ENCODE measurements at places on chromosomes 5 and 9.
A peak's percentile ranks its signal among the peaks of the same experiment; 100 is the strongest.

- DNase-seq: no peak
Observed at GRCh38 chr9:38154501-38155421, 85.7 kb upstream of the SHB start.

GRCh38 chr5:134090522-134090921 lies 24.0 kb upstream of the TCF7 start:
- peak; percentile 33 for DNase-seq

GRCh38 chr9:91193658-91194391 lies 167.9 kb downstream of the AUH start:
- peak; percentile 94 for DNase-seq

- DNase-seq: no peak
Observed at GRCh38 chr9:12853051-12853450, 78.2 kb downstream of the LURAP1L start.

GRCh38 chr9:106112935-106113334 lies 418.6 kb downstream of the TMEM38B start:
- DNase-seq: no peak

GRCh38 chr5:40784916-40785315 lies 13.3 kb downstream of the PRKAA1 start:
- no peak for DNase-seq

GRCh38 chr5:71887680-71888079 lies 168.6 kb downstream of the CARTPT start:
- peak; percentile 6 for DNase-seq

DNA sequence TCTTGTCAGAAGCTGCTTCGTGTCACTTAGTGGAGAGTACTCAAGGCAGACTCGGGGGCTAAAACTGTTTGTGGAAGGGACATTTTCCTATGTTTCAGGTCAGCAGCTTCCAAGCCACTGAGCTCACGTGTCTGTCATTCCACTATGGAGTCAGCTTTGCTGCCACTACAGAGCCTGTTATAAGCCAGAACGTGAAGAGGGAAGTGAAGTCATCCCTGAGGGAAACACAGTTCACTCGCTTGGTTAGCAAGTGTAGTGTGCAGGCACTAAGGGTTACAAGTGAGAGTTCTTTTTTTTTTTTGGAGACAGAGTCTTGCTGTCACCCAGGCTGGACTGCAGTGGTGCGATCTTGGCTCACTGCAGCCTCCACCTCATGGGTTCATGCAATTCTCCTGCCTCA lies 24.5 kb upstream of the LTC4S start:
- no peak for DNase-seq

- DNase-seq: no peak
Observed at GRCh38 chr9:93830012-93830596, 125.1 kb downstream of the BARX1 start.

DNA sequence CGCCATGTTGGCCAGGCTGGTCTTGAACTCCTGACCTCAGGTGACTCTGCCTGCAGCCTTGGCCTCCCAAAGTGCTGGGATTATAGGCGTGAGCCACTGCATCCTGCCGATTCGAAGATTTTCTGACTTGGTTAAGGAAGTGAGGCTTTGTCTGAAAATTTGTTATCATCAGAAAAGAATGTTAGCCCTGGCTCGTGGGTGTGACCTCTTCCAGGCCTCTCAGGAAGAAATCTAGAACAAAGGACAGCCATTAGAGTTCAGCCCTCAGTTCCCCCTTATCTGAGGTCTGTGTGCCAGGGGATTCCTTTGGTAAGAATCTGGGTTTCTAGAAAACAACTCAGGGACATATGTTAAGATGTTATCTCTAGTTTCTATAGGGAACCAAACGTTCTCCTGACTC lies 6.2 kb downstream of the OR2S2 start:
- DNase-seq: no peak

- no peak for DNase-seq
Observed at GRCh38 chr9:86794391-86795046, 152.8 kb downstream of the GAS1 start.

DNA sequence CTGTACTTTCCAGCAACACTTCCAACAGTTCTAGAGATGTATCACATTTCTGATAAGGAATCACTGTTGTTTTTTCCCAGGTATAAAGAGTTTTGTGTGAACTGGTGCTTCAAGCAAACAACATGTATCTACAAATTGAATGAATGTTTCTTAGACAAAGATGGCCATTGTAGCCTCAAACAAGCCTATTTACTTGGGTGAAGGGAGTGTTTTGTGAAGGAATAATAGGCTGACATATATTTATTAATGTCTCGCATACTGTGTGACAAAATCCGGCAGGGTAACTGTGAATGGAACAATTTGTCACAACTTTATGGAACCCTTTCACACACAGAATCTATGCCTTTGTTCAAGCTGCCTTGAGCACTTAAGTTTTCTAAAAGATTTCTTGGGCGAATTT lies 24.8 kb upstream of the DAB2 start:
- no peak for DNase-seq

GRCh38 chr9:21906881-21907280 lies 87.3 kb downstream of the CDKN2A start:
- no peak for DNase-seq
